ENCODE measurements at places on chromosomes 7 and 10.

- DNase-seq = no peak
Observed at GRCh38 chr10:132102717-132103110, 37.0 kb downstream of the JAKMIP3 start.

GRCh38 chr7:14395860-14396259, 406.4 kb upstream of the ETV1 start:
- DNase-seq = no peak

DNA sequence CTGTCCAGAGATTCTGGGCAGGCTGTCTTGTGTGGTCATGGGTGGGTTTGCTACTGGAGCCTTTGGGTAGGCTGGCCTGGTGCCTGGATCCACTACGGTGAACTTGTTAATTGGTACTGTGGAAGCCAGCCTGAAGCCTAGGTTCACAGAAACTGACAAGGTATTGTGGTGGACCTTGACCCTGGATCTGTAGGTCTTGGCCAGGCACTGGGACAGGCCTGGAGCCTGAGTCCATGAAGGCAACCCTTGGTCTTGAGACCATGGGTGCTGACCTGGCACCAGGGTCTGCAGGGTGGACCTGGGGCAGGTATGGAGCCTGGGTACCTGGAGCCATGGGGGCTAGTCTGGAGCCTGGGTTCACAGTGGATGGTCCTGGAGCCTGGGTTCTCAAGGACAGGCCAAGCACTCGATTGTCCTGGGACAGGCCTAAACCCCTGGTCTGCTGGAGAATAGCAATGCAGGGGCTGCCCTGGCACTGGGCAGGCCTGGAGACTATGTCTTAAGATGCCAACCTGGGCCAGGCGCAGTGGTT, 85.8 kb downstream of the CCDC3 start:
- no peak for DNase-seq

DNA sequence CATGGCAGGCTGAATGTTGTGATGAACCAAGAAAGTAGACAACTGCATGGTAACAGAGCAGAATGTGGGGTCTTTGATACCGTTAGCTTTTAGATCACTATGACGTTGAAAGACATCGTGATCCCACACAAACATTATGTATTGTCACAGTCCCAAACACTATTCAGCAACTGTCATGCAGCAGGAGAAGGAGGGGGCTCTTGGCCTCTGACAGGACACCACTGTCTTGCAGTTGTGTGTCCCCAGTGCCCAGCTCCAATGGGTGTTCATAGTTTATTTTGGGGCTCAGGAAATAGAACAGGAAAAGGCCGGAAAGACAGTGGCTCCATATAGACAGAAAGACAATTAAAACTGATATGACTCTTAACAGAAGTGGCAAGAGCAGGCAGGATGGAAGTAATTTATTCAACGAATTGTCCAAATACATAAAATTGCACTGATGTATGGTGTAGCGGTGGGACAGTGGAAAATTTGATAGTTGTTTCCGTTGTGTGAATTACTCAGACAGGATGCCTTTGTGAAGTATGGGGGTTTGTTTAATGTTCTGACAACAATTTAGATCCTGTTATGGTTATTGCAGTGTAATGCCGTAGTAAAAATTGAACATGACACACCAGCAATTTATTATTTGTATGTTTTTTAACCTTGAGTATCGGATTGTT, 292.0 kb downstream of the LRMDA start:
- DNase-seq = no peak

DNA sequence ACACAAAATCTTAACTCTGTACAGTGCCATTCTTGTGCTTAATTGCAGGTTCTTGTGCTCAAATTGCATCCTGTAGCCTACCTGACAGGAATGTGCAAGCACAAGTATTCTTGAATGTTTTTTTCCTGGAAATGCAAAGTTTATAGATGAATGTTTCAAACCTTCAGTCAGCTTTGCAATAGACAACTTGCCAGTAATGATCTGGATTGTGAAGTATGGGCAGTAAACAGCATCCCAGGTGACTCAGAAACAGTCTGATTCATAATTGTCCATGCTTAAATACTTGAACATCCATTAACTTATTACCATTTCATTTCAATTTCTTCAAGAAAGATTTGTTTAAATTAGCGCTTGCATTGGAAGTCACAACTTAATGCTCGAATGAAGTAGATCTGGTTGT, 347.2 kb downstream of the SDK1 start:
- DNase-seq = no peak

DNA sequence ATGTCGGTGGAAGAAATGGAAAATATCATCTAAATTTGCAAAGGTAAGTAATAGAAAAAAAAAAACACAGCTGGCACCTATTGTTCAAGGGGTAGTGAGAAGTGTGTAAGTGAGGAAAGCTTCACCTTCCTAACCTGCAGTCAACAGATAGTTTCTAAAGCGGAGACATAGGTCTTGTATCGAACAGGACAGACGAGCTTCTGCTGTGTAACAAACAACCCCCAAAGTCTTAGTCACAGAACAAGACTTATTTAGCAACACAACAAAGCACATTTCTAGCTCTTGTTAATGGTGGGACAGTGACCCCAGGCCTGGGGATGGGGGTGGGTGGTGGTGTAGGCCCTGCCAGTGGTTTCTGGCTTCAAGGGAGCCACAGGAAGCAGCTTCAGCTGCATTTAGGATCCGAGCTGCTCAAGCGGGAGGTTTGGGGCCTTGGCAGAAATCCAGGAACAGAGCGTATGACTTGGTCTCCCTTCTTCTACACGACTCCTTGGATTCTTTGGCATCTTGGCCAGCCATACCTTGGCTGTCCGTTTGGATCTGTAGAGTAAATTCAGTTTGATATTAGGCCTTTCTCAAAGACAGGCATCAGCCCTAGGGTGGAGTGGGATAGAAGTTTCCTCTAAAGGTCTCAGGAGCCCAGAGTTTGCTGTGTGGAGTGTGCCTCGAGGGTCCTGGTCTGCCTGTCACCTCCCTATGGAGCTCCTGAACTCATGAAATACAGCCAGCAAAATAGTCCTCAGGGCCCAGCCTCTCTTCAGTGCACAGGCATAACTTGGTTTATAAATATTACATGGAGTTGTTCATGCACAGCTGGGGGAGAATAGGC, 56.9 kb upstream of the SHH start:
- no peak for DNase-seq
